CD4-positive, alpha-beta memory T cell (primary cell): ENCODE measurements at places on chromosomes 2 and 18. TPM values are rescaled to one million over a fixed set of nuclear protein-coding genes. Genes with fewer than 3 reads are reported as not detected.
A peak's percentile ranks its signal among the peaks of the same experiment; 100 is the strongest.

GLB1L gene
- total RNA-seq: 1.5 TPM

DNA sequence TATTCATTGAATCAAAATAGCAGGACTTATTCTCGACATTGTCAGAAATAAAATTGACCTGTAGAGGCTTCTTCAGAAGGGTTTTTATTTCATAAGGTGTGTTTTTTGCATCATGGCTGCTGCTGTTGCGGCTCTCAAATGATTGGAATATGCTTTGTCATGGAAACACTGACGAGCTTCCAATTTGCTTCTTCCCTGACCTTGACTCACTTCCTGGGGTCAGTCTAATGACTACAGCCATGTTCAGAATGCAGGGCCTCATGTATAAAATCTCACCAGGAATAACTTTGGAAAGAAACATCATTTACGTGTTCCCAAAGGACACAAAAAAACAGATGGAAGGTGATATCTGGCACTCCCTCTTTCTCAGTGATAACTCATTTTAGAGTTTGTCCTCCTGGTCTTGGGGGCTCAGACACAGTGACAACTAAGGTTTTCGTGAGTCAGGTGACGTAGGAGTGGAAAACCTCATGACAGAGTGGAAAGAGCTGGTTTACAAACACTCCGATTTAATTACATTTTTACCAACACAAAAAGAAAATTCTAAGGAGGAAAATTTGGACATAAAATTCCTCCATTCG lies 467.0 kb upstream of the RAB12 start:
- no peak overlapping the region for H3K4me3 ChIP-seq
- no peak overlapping the region for H3K27ac ChIP-seq
- H3K27me3 ChIP-seq: no peaks in the 10 kb centered on the region
- H3K36me3 ChIP-seq: no peaks in the 10 kb centered on the region

DNA sequence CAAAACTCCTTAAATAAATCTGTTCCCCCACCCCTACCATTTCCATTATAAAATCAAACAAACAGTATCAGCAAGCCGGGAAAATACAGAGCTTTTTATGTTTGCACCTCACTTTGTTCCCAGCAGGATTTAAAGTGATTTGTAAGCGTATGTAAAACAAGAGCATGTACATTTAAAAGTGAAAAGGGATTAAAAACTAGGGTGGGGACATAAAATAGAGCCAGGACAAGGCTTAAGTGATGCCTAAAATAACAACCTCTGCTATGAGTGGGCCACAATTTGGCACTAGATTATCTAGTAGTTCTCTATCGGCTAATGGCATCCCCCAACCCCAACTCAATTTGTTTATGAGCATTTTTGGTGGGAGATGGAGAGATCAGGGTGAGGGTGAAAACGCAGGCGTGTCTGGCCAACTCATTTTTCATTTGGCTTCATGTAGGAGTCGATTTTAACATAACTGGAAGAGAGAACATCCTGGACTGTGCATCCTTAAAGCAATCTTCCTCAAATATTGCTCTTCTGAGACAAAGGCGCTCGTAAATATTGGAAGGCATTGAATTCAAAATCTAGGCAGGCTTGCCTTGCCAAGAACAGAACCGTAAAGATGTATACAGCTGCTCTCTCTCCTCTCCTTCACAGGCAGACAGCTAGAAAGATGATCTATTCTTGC lies 34.5 kb upstream of the TSPYL6 start:
- H3K36me3 ChIP-seq: no peaks in the 10 kb centered on the region
- no peaks in the 10 kb centered on the region for H3K27me3 ChIP-seq
- H3K4me1 ChIP-seq: no peaks in the 10 kb centered on the region
- DNase-seq: no peak

MGAT4A gene
- total RNA-seq: 256 TPM

DNA sequence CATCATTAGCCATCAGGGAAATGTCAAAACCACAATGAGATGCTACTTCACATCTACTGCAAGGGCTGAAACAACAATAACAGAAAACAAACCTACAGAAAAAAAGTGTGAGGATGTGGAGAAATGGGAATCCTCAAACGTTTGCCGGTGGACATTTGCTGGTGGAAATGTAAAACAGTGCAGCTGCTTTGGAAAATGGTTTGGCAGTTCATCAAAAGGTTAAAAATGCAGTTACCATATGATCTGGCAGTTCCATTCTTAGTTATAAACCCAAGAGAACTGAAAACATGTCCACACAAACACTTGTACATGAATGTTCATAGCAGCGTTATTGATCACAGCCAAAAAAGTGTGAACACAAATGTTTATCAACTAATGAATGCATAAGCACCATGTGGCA lies 44.2 kb downstream of the PROC start:
- H3K4me3 ChIP-seq: no peak overlapping the region
- DNase-seq: no peak
- H3K27me3 ChIP-seq: no peaks in the 10 kb centered on the region

GRCh38 chr18:37430357-37431076 lies 135.1 kb downstream of the CELF4 start:
- H3K4me1 ChIP-seq: no peaks in the 10 kb centered on the region
- no peaks in the 10 kb centered on the region for H3K27me3 ChIP-seq
- H3K4me3 ChIP-seq: no peak overlapping the region
- DNase-seq: no peak
- H3K36me3 ChIP-seq: no peaks in the 10 kb centered on the region

DNA sequence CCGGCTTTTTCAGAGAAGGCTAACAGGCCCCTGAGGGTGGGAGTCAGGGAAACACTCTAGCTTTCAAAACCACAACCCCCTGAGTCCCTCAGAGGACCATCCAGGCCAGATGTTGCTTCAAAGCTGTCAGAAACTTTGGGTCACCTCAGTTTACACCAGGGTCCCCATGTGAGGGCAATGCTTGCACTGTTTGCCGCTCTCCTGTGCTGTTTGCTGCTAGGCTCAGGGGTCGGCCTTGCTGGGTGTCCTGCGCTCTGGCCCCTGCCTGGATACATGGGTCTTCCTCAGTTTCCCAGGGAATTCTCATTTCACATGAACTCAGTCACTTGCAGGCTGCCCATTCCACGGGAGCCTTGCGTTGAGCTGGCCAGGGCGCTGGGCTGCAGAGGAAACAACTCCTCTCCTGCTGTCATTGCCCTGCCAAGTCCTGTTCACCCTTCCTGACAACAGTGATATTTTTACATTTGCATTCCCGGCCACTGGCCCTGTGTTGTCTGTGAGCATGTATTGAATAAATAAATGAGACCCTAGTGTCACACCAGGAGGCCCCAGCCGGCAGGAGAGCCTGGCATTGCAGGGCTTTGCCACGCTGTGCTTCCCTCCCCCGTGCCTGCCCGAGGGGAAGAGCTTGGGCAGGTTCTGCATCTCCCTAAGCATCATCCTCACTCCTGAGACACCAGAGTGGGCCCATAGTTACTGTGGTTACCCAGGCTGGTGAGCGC lies 73.2 kb upstream of the RAB6C start:
- H3K4me3 ChIP-seq: no peak overlapping the region
- H3K36me3 ChIP-seq: no peaks in the 10 kb centered on the region
- H3K27ac ChIP-seq: no peak overlapping the region
- no peaks in the 10 kb centered on the region for H3K4me1 ChIP-seq

GRCh38 chr2:2107627-2108026 lies 223.4 kb downstream of the MYT1L start:
- no peaks in the 10 kb centered on the region for H3K36me3 ChIP-seq
- no peak overlapping the region for H3K4me3 ChIP-seq
- no peak overlapping the region for H3K27ac ChIP-seq
- DNase-seq: no peak
- H3K27me3 ChIP-seq: no peaks in the 10 kb centered on the region

TANC1 gene
- 0.50 TPM for total RNA-seq

DNA sequence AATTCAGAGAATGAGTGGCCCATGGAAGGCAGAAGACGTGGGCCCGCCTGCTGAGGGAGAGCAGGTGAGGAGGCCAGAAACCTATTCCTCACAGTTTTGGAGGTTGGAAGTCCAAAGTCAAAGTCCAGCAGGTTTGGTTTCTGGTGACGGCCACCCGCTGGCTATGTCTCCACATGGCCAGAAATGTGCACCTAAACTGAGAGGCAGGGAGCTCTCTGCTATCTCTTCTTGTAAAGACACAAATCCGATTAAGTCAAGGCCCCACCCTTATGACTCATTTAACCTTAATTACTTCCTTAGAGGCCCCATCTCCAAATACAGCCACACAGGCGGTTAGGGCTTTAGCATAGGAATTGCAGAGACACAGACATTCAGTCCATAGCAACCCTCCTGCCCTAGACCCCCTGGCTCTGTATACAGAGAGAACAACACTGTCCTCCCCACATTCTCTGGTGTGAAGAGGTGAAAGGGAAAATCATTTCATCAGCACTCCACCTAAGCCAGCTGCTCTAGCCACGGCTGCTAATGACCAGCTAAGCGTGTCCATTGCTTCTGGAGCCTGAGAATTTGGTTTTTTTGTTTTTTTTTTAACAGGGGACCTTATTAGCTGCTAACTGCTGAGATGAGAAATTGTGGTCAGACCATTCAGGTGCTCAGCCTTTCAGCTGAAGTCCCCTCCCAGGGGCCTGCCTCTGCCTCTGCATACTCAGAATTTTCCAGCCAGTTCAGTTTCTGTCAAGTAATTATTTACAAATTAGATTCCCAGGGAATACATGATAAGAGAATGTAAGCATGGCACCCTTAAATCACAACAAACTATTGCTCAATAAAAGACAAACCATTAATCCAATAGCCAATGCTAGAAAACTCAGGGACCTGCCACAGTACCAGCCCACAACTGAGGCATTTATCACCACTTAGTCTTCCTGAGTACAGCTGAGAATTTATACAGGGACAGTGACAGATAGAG lies 368.7 kb upstream of the ID2 start:
- no peaks in the 10 kb centered on the region for H3K36me3 ChIP-seq
- no peak overlapping the region for H3K4me3 ChIP-seq
- H3K27ac ChIP-seq: peak overlapping the region; percentile 9

ZFAND2B gene
- total RNA-seq: 79.8 TPM

DNA sequence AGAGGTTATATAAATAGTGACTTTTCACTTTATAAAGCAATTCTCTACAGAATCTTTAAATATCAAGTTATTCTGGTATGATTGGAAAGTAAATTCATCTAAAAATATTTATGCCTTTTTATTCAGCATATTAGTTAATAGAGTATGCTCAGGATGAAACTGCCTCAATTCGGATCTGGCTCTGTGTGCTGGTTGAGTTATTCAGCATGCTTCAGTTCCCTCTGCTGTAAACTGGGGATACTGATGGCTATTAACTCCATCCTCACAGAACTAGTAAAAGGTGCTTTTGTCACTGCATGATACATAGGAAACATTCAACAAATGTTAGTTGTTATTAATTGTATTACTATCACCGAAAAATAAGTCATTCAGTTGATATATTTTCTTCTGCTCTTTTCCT lies 250.3 kb downstream of the NRXN1 start:
- H3K36me3 ChIP-seq: no peaks in the 10 kb centered on the region
- no peak overlapping the region for H3K27ac ChIP-seq
- DNase-seq: no peak
- H3K4me3 ChIP-seq: no peak overlapping the region
- H3K27me3 ChIP-seq: no peaks in the 10 kb centered on the region

DNA sequence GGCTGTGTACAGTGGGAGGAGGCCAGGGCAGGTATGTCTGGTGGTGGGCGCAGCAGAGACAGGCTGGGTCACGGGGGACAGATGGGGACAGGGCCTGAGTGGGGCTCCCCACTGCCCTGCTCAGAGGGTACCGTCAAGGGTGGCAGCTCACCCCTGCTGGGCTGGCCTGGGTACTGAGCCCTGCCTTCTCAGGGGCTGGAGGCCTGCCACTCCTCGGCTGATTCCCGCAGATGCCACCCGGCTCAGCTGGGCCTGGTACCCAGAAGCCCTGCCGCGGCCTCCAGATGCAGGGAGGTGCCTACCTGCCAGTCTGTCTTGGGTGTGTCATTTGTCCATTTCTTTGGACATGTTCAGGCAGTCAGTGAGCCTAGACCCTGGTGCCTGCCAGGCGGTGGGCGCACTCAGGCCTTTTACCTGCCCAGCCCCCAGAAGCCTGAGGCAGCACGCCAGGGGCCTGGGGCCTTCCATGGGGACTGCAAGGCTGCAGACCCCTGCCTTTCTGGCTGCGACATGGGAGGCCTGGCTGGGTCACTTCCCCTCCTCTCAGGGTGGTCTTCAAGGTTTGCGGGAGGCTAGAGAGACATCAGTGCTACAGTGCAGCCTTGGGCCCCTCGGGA lies 3.3 kb downstream of the SNORC start:
- H3K4me3 ChIP-seq: no peak overlapping the region
- DNase-seq: no peak
- peaks cover 7% of the 10 kb centered on the region for H3K4me1 ChIP-seq

- H3K27ac ChIP-seq: no peak overlapping the region
- no peak overlapping the region for H3K4me3 ChIP-seq
Measured at GRCh38 chr2:54927085-54927750, 123.0 kb downstream of the RTN4 start.

GRCh38 chr2:70643715-70644114 lies 90.1 kb upstream of the TGFA start:
- peaks cover 23% of the 10 kb centered on the region for H3K4me1 ChIP-seq
- DNase-seq: peak; percentile 34
- no peaks in the 10 kb centered on the region for H3K36me3 ChIP-seq

DNA sequence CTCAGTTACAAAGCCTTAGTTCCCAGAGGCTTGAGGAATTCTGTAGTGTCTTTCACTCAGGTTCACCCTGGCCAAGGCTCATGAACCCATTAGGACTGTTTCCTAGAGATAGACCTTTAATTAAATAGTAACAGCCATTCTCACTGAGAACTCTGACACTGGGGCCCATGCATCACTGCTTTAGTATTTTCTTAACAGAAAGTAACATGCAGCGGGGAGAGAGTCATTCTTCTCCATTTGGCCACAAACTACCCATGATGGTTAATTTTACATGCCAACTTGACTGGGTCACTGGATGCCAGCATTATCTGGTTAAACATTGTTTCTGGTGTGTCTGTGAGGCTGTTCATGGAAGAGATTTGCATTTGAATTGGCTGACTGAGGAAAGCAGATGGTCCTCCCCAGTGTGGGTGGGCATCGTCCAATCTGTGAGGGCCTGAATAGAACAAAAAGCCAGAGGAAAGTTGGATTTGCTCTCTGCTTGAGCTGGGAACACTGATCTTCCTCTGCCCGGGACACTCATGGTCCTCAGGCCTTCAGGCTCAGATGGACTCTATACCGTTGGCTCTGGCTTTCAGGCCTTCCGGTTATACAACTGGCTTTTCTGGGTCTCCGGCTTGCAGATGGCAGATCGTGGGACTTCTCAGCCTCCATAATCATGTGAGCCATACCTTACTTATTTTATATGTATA lies 5.6 kb upstream of the CPLX4 start:
- no peaks in the 10 kb centered on the region for H3K4me1 ChIP-seq
- H3K27me3 ChIP-seq: no peaks in the 10 kb centered on the region
- no peak overlapping the region for H3K4me3 ChIP-seq
- H3K36me3 ChIP-seq: peaks cover 6% of the 10 kb centered on the region
- DNase-seq: no peak

MGAT5 gene
- 78.1 TPM for total RNA-seq

DNA sequence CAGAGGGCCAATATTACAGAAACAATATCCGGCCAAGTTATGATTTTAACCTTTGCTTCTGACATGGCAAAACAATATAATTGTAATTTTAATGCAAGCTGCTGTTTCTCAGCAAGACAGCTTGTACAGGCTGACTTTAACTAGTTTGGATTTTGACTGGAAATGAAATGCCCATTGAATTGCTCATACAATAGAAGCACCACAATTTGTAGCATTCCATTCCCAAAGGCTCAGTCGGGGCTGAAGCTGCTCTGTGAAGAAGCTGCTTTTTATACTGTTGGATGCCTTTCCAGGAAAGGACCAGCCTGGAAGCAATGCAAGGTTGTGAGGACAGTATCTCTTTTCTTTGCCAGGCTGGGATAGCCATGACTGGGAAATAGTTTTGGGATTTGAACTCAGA lies 677.0 kb upstream of the FANCL start:
- H3K4me3 ChIP-seq: no peak overlapping the region
- no peaks in the 10 kb centered on the region for H3K36me3 ChIP-seq
- no peak for DNase-seq
- no peaks in the 10 kb centered on the region for H3K4me1 ChIP-seq
- no peaks in the 10 kb centered on the region for H3K27me3 ChIP-seq

MOCOS gene
- not detected for total RNA-seq
